Keratinocyte (primary cell): ENCODE measurements at places on chromosomes 6 and 20. TPM values are rescaled to one million over a fixed set of nuclear protein-coding genes. Genes with fewer than 3 reads are reported as not detected.

The DDRGK1 gene
- 31.0 to 41.5 TPM (median 32.2 TPM) in 3 replicates for polyA plus RNA-seq

- H3K36me3 ChIP-seq, result no peaks in the 10 kb centered on the region
- no peaks in the 10 kb centered on the region for H3K27me3 ChIP-seq
- no peak for DNase-seq
- H3K4me3 ChIP-seq, result no peak overlapping the region
- no peaks in the 10 kb centered on the region for H3K4me1 ChIP-seq
These were observed 593.9 kb upstream of the BTBD3 start for GRCh38 chr20:11323816-11324215.

The AGPAT4 gene
- polyA plus RNA-seq, result 5.4 to 8.7 TPM (median 8.4 TPM) in 3 replicates

DNA sequence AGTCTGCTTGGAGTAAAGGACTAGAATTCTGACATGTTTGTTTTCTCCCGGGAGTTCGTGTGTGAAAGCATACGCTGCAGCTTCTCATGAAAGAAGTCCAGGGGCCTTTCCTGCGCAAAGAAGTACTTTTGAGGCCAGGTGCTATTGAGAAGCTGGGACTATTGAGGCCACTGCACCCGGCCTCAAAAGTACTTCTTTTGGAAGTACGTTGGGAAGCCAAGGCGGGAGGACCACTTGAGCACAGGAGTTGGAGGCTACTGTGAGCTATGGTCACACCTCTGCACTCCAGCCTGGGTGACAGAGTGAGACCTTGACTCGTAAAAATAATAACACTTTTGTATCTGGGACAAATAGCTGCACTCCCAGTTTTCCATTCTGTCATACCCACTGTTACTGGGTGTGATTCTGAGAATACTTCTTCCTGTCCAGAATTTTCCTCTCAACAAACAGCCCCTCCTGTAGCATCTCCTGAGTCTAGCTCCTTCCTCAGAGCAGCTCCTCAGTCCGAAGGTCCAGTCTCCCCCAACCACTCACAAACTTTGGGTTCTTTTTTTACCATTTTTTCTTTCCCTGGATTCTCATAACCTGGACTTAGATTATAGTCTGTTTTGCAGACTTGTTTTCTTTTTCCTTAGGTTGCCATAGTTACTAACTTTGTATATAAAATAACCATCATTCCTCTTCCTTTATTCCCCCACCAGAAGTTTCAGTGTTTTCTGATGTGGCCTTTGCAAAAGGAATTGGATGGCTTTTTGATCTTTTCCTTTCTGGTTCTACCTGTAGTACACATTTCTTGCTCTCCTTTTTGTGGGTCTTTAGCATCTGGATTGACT lies 12.7 kb downstream of the STK35 start:
- H3K27me3 ChIP-seq, result no peaks in the 10 kb centered on the region
- H3K4me1 ChIP-seq, result peaks cover 13% of the 10 kb centered on the region
- no peak overlapping the region for H3K27ac ChIP-seq

The ANKRD66 gene
- polyA plus RNA-seq, result not detected in 3 replicates

The TMEM244 gene
- polyA plus RNA-seq, result 0.12 TPM in 1 of 3 replicates, not detected in the others
